ENCODE measurements at places on chromosomes 4 and X. TPM values are rescaled to one million over a fixed set of nuclear protein-coding genes. Genes with fewer than 3 reads are reported as not detected.

GRCh38 chrX:104662694-104663093 lies 96.7 kb downstream of the IL1RAPL2 start:
- no peak for DNase-seq

DNA sequence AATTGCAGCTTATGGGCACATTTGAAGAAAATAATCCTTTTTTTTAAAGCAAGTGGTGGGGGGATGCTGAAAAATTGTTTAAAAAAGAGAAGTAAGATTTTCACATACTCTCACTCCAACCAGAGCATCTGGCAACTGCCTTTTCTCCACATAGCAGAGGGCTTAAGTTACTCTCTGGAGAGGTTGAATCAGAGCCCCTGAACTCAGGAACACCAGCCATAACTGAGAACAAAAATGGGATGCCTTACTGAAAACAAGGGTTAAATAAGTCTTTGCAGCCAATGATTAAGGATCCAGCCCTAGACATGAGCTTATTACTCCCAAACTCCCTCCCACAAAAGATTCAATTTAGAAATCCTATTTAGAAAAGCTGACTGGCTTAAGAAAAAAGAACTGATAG lies 27.5 kb downstream of the CASK start:
- DNase-seq = no peak

GRCh38 chrX:1592470-1593142 lies 1.2 kb downstream of the AKAP17A start:
- no peak for DNase-seq

DNA sequence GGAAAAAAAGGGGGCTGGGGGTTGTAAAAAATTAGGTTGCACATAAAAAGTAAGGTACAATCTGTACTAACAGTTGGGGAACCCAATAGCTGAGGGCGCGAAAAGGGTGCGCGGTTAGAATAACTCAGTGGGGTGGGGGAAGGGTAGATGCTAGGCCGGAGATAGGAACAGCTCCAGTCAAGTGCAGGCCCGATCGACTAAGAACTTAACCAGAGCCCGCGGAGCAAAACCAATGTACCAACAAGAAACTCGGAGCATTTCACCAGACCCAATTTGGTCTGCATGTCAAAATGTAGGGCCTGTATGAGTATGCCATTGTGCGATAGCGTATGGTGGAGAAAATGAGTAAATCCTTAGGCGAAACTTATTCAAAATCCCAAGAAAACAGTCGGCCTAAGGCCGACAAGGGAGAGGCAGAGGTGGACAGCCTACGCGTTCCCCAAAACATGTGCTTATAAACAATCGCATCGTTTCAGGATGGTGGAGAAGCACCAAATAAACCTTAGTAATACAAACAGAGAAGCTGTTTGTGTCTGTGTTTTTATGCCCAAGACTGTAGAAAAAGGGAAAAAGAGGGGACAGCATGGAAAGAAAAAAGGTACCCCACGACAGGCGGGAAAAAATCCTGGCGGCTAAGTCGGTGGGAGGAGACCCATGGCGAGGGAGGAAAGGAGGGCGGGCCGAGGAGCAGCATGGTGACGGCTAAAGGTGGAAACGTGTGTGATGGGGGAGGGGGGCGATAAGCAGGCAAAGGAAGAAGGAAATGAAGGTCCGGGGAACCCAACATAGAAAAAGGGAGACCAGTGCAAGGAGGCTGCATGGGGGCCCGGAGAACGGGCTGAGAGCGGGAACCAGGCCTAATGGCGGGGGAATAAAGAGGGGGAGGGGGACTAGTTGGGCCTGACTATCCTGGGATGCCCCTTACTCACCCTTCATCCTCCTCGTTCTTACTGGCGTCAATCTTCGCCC lies 990 bp downstream of the HNRNPD start:
- peak; percentile 77 for DNase-seq

- DNase-seq = no peak
These were observed 117.7 kb upstream of the PSAPL1 start for GRCh38 chr4:7552466-7552865.

DNA sequence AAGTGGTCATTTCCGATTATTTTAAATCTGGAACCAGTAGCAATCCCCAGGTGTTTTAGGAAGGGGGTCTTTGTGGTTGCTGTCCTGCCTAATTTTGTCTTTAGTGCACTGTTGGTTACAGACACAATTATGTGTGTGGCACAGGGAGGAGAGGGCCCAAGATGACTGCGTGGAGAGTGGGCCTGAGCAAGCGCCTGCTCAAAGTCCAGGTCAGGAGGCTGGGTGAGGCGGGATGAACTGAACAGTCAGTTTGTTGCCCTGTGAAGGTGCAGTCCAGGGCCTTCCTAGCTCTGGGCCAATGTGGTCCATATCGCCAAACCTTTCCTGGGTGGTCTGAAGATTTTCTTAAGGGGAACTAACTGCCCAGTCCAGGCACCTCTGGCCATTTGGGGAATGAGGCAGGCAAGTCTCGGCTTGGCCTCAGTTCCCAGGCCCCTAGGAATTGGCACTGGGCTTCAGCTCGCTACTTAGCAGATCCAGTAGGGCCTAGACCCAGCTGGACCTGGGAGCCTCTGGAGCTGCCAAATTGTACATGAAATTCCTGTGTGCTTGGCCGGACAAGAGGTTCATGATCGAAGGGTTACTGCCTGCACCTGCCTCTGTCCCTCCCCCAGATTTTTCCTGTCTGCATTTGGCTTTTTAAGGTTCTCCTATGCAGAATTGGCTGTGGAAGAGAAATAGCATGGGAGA lies 47.6 kb downstream of the ANAPC4 start:
- DNase-seq = no peak

DNA sequence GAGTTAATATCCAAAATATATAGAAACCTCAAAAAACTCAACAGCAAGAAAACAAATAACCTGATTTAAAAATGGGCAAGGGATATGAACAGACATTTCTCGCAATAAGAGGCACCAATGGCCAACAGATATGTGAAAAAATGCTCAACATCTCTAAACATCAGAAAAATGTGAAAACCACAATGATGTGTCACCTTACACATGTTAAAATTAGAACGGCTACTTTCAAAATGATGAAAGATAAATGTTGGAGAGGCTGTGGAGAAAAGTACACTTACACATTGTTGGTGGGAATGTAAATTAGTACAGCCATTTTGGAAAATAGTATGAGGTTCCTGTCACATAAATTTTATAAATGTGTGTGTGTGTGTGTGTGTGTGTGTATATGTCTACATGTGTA lies 731.3 kb downstream of the DMD start:
- no peak for DNase-seq

GRCh38 chr4:60400593-60400992 lies 799.5 kb upstream of the ADGRL3 start:
- DNase-seq = no peak

- no peak for DNase-seq
These were observed 23.1 kb upstream of the SLC9A7 start for GRCh38 chrX:46782034-46782433.

GRCh38 chr4:72568959-72569718 lies at the start of gene ADAMTS3:
ADAMTS3 (minus strand) TSS chr4:72569221; CDS start chr4:72568762, 459 bp downstream.
- no peak for DNase-seq

DNA sequence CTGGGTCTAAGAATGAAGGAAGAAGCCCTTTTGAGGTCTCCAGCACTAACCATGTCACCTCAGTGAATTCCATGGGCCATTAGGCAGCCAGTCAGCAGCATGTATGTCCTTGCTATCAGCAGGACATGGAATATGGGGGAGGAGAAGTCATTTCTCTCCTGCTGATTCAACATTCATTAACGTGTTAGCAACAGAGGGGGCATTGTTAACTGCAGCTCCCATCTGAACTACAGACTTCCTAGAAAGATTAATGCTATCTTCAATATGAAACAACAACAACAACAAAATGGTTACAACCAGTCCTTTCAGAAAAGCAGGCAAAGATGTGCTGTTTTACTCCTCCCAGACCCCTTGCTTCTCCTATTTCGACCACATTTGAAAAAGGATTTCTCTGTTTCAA lies 120.4 kb upstream of the SLC34A2 start:
- DNase-seq = no peak

GRCh38 chr4:43456383-43456782 lies 563.9 kb downstream of the GRXCR1 start:
- peak; percentile 35 for DNase-seq

GRCh38 chr4:111398906-111399330 lies 746.3 kb upstream of the FAM241A start:
- no peak for DNase-seq

DNA sequence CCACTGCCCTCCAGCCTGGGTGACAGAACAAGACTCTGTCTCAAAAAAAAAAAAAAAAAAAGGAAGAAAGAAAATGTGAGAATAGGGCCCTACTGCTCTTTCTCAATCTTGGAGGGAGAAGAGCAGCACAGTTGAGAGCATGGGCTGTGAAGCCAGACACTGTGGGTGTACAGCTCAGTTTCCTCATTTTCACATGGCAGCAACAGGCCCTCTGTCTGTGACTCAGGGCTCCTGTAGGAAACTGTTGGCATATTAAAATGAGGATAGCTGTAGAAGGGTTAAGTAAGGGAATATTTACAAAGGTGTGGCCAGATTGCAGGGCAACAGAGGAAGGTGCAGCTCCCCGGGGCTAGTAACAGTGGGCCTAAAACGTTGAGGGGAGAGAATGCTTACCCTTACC lies 3.4 kb downstream of the AKAP14 start:
- DNase-seq = no peak

DNA sequence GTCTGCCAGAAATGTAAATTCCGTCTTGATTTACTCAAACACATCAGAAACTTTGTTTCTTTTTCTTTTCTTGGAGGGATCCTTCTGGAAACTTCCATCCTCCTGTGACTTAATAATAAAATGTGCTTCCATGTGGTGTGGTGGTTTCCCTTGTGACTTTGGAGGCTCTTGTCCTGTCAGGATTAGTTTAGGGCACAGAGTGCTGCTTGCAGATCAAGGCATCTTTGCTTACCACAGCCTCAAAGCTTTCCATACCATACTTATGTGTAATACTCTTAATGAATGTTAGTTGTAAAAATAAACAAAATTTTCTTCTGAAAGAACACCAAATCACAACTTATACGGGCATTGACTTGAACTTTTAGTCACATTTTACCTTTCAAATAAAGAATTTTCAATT lies 27.4 kb downstream of the GBA3 start:
- DNase-seq = peak; percentile 60

DNA sequence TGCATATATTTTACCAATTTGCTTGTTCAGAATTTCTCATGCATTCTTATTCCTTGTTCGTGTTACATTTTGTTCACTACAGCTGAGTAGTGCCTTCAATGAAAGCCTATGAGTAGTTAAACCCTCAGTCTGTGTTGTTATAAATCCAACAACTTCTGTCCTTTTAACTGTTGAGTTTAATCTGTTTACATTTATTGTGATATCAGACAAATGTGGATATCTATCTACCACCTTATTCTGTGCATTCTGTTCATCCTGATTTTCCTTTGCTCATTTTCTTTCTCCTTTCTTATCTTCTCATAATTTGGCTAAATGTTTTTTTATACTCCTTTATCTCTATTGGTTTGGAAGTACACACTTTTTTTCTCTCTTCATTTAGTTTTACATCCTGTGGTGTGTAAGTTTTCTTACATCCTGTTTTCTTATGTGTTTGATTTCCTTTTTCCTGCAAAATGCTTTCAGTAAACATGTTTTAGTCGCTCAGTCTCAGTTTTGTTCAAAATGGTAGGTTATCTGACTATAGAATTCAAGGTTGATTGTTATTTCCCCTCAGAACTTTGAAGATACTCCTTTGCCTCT lies 54.2 kb downstream of the CASP6 start:
- DNase-seq = no peak

- DNase-seq = no peak
These were observed 286.6 kb upstream of the GATB start for GRCh38 chr4:152047451-152047850.

DNA sequence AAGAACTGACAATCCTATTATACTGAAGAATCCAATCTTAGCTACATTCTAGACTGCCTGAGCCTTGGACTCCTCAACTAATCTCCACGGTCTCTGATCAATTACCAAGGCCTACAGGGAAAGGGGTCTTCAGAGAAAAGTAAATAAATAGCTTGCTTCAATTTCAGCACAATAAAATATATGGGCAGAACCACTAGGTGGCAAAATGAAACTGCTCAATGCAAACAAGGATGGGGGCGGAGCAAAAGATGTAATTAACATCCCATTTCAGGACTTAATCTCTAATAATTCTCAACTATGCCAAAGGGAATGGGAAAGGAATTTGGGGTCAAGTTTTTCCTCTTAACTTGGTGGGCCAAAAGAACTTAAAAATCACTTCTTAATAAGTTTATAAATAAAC lies 78.4 kb upstream of the MAP3K15 start:
- peak; percentile 44 for DNase-seq

DNA sequence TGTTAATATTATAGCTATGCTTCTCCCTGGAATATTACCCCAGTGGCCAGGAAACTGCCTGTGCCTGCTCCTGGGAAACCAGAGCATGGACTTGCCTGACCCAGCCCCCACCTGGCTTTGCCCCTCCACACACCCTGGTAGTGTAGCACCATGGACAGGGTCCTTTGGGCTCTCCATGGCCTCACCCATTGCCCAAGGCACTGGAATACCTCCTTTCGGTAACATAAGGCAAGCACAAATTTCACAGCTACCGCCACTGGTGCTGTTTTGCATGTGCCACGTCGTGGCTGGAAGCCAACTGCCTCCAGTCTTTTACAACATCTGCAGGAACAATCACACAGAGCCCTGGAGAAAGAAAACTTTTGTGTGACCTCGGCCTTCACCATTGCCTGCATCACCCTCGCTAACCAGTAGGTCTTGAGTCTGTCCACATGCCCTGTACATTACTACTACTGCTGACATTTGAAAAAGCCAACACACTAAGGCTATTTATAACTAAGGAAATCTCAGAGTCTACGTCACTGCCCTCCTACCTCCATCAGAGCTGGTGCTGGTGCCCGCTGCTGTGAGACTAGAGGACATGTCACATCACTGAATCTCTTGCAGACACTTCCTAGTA lies 47.7 kb downstream of the HPGD start:
- no peak for DNase-seq

DNA sequence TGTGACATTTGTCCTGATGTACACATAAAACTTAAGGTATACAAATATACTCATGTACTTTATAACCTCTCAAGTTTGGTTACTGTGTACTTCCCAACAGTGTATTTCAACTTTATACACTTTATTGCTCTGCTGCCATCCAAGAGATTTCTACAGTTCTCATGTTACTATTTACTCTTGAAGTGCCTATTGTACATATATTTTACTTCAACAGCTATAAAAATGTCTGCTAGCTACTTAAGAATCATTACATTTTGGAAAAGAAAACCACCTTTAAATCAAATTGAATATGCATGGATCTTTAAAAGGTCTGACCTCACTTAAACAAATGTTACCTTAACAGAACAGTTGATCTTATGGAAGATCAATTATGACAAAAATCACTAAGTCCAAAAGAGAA lies 1056.4 kb downstream of the ADGRL3 start:
- no peak for DNase-seq

Gene PDE5A
- 7.0 TPM for total RNA-seq

Gene CTSO
- 14.1 TPM for total RNA-seq

Gene CSAG1
- total RNA-seq = not detected

Gene DHX15
- 153 TPM for total RNA-seq

Gene CFP
- total RNA-seq = 0.43 TPM

Gene CENPVL3
- not detected for total RNA-seq

Gene HPGDS
- not detected for total RNA-seq

Gene CHRDL1
- not detected for total RNA-seq

Gene ASB5
- 0.12 TPM for total RNA-seq

Gene ENAM
- total RNA-seq = not detected

Gene CLNK
- total RNA-seq = not detected

Gene AWAT2
- not detected for total RNA-seq

Gene PDZD4
- 8.2 TPM for total RNA-seq

Gene CENPVL1
- total RNA-seq = not detected

Measured in A172 (cell line).